Occipital lobe (tissue), 3 donors: ENCODE measurements at places on chromosomes 12 and 14.

DNA sequence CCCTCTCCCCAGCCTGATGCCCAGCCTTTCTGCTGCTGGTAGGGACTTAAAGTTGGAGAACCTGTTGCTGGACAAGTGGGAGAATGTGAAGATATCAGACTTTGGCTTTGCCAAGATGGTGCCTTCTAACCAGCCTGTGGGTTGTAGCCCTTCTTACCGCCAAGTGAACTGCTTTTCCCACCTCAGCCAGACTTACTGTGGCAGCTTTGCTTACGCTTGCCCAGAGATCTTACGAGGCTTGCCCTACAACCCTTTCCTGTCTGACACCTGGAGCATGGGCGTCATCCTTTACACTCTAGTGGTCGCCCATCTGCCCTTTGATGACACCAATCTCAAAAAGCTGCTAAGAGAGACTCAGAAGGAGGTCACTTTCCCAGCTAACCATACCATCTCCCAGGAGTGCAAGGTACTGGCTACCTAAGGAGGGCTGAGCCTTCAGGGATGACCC lies 1.6 kb downstream of the TSSK4 start:
- no peak for DNase-seq

DNA sequence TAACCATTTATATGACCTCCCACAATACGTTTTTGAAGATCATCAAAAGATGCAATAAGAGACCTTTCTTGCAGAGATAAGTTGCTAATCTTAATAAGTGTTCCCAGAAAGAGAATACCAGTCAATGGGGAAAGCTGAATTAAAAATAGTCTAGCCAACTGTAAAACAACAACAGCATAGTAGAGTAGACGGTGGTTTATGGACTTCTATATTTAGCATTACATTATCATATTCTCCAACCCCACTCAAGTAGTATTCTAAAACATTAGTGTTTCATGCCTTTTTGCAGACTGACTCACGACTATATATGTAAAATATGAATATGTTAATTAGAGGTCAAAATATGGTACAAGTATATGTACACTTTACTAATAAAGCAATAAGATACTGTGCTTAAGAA lies 218.9 kb downstream of the MED13L start:
- DNase-seq, result no peak

- DNase-seq, result peak; percentile 89
These were observed 51.6 kb downstream of the MVK start for GRCh38 chr12:109625131-109625559.

DNA sequence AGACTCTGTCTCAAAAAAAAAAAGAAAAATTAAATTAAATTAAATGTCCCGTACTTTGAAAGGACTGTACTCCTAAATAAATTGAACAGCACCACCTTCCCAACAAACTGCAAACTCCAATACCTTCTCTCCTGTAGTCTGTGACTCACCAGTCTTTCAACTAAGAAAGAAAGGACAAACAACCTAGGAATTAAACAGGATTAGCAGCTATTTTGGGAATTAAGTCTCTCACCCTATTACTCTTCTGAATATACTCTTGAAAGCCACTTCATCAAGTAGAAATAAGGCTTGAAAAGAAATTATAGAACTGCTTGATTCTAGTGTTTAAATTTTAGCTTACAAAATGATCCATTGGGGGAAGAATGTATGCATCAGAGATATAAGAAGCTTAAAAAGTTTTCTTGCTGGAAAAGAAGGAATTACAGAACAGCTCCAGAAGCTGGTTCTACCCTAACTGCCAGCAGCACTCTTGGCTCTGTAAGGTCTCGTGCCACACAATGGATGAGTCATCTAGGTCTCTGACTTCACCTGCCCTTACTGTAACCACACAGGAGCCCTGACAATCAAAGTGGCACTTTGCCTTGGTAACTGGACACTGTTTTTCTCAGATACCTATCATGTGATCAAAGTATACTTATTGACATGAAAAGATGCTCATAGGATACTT lies 57.0 kb upstream of the CERS5 start:
- no peak for DNase-seq

DNA sequence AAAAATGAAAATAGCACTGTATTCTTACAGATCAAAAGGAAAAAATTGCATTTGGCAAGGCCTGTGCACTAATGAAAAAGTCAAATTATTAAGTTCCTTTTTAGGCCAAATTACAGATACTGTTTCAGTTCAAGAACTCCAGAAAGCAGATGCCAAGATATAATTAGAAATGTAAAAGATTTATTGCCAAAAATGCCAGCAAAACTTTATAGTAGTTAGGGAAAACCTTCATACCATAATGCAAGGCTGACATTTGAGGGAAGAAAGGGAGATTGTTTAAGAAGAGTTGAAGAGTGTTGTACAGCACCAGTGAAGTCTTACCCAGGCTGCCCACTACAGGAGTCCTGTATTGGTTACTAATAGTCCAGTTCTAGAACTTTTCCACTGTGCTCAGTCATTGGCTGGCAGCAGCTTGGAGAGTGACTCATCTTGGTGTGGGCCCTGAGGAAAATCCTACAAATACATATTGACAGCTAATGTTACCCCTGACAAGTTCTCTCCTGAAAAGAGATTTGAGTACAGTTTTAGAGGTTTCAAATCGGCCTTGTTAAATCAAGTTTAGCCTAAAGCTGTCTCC lies 600.4 kb downstream of the C12orf50 start:
- DNase-seq, result no peak

- DNase-seq, result no peak
These were observed 1541.7 kb upstream of the FLRT2 start for GRCh38 chr14:83988275-83988674.

DNA sequence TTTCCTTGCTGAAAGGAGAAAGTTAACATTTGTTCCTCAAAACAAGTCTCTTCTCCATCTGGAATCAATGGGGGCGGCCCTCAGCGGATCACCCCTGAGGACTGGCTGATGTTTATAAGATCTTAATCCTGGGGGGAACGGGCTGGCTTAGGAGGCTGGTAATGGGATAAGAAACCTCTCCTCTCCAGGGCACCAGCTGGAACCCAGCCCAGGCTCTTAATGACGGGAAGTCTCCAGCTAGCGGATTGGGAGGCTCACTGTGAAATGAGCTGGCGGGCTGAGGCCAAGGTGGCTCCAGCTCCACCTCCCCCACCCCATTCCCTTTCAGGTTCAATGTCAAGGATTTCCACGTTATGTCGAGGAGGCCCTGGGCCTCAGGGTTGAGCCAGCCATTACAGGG lies 1133.0 kb downstream of the VRK1 start:
- no peak for DNase-seq

- DNase-seq, result no peak
These were observed 1566.9 kb upstream of the TMEM132C start for GRCh38 chr12:126700096-126700495.

DNA sequence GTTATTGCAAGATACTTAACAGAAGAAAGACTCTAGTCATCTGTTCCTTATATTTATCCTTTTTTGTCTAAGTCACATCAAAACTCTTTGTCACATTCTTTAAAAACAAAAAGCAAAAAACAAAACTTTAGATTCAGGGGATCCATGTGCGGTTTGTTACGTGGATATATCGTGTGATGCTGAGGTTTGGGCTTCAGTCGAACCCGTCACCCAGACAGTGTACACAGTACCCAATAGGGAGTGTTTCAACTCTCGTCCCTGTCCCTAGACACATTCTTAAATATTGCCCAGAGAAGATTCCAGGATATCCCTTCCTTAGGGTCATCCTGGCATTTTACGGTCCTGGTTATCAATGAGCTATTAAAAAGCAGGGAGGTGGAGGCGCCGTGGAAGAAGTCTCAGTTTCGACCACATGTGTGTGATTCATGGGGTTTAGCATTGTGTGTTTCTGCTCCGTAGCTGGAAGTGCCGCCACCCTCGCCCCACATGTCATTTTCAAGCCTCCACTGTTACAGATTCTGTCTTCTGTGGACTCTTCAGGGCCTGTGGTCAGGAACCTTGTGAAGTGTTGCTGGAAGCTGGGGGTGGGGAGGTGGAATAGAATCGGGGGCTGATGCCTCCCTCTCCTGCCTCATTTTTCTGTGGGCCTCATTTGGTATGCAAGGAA lies 19.9 kb downstream of the CCND2 start:
- DNase-seq, result no peak

GRCh38 chr14:105845725-105846309 lies 319.4 kb downstream of the TMEM121 start:
- DNase-seq, result no peak

GRCh38 chr12:68794653-68795251 lies 13.2 kb upstream of the MDM2 start:
- DNase-seq, result no peak

- DNase-seq, result no peak
These were observed 1247.4 kb downstream of the LRFN5 start for GRCh38 chr14:42854061-42854460.

- no peak for DNase-seq
These were observed 431 bp downstream of the HIP1R start for GRCh38 chr12:122835750-122836026.

DNA sequence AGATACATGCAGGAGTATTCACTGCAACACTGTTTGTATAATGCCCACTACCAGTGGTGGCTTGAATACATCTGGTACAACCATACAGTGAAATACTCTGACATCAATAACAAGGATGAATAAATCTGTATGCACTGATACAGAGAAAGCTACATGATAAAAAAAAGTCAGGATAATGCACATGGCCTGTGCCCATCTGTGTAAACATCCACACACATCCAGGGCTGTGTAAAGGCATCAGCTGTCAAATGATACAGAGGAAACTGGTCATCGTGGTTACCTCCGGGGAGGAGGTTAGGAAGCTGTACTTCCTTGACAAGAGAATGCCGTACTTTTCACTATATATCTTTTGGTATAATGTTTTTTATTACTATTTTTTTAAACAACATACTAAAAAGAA lies 176.6 kb downstream of the FOXN3 start:
- no peak for DNase-seq

- no peak for DNase-seq
These were observed 55.9 kb downstream of the CCDC92 start for GRCh38 chr12:123916729-123917128.

GRCh38 chr14:92880351-92880750 lies 42.6 kb upstream of the CHGA start:
- DNase-seq, result no peak

- DNase-seq, result no peak
These were observed 26.5 kb upstream of the STRAP start for GRCh38 chr12:15855646-15856045.

DNA sequence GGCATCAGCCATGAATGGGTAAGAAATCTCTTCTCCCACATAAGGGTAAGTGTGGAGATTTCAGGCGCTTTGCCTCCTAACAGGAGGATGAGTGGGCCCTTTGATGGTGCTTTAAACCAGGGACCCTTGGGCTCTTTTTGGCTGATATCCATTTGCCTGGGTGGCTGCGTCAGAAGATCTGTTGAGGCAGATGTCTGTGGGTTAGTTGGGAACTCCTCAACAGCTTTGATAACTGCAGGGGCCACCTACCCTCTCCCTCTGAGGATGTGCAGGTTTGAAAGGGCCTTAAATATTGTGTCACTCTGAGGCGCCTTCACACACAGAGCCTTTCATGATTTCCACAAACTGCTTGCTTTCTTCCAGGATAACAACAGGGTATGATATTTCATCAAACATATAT lies 210.7 kb downstream of the PPM1H start:
- DNase-seq, result no peak

- DNase-seq, result no peak
These were observed 115.8 kb downstream of the GCH1 start for GRCh38 chr14:54786838-54787237.

GRCh38 chr12:84811291-84811690 lies 101.3 kb downstream of the SLC6A15 start:
- no peak for DNase-seq

- no peak for DNase-seq
These were observed 805 bp upstream of the KRT7 start for GRCh38 chr12:52232203-52232673.

GRCh38 chr14:104147346-104148125 lies 9.1 kb downstream of the KIF26A start:
- DNase-seq, result no peak

- DNase-seq, result no peak
These were observed 3.3 kb downstream of the LTB4R start for GRCh38 chr14:24314377-24315193.

- no peak for DNase-seq
These were observed 441.6 kb upstream of the FBXO33 start for GRCh38 chr14:39873791-39874190.

- peak; percentile 70 for DNase-seq
These were observed 61.5 kb downstream of the LGMN start for GRCh38 chr14:92686900-92687427.

DNA sequence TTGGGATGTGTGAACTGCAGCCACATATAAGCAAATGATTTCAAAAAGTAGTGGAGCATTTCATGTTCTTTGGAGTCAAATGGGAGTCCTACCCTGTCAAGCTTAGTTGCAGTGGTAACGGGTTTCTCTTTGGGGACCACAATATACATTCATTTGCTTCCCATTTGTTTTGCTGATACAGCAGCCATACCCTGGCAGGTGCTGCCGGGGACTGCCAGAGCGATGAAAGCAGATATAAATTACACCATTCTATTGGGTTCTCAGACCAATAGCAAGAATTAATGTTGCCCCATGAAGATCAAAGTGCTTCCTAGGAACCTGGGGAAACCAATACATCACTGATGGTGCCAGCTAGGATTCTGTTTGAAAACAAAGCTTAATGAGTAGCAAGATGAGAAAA lies 1621.5 kb upstream of the FLRT2 start:
- DNase-seq, result no peak

DNA sequence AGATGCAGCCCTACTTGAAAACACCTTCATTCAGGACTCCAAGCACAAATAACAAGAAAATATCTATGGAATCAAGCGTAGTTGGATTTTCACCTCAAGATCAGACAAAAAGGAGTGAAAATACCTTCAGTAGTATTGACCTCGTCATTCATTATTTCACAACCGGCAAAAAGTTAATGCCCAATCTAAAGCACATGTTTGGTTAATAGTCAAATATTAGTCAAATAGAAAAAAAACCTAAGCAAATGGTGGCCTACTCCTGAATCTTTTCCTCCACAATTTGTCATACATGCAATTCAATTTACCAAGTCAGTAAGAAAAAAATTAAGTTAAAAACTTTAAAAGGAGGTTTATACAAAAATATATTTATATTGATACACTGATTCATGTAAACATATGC lies 50.0 kb downstream of the SLC38A4 start:
- no peak for DNase-seq

DNA sequence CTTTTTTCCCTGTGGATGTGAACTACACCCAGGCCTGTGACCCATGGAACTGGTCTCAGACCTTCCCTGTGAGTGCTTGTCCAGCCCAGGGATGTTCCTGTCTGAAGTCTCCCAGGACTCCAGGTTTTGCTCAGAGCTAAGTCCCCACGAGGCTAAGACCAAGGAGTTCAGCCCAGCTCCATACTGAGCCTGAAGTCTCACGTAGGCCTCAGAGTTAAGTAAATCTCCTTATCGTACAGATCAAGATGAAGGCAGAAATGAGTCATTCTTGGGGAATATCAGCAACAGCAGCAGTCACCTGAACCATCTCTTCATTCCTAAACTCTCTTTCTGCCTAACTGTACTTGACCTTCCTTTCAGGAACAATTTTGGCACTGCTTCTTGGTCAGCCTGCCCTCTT lies 139.8 kb downstream of the ANO6 start:
- DNase-seq, result no peak

- no peak for DNase-seq
These were observed 1106.9 kb downstream of the TMTC2 start for GRCh38 chr12:83793616-83794015.

- DNase-seq, result no peak
These were observed 327.0 kb downstream of the SEC23A start for GRCh38 chr14:38775986-38776385.

- no peak for DNase-seq
These were observed 168.2 kb upstream of the BCL2L14 start for GRCh38 chr12:11902525-11902875.
